ENCODE measurements at places on chromosomes 2 and 18.

DNA sequence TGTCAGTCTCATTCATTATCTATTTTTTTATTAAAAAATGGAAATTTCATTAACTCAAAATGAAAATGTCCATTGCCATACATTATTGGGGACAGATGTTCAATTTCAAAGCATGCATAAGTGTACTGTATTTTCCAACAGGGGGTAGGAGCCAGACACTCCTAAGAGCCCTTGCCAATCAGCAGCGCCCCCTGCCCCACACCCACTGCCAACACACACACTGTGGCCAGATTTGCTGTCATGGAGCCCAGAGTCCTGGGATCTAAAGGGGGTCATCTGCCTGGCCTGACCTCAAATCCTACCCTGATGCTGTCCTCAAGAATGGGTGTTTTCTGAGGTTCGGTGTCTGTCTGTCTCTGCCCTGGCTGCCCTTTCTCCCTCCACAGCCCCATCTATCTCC is 162.2 kb upstream of the TWIST2 start:
- no peak for DNase-seq

GRCh38 chr18:68694316-68694715 is 20.6 kb downstream of the TMX3 start:
- no peak for DNase-seq

DNA sequence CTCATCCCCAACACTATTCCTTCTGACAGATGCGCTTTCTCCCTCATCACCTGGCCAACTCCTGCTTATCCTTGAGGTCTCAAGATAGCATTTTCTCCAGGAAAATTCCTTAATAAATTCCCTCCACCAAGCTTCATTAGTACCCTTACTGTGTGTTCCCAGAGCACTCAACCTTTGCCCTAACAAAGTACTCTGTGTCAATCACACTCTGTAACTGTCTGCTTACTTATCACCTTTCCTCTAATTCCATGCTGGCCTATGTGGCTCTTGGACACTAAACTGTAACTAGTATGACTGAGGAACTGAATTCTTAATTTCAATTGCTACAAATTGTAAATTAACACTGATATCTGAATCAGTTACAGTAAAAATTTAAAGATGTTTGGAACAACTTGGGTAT is 17.9 kb upstream of the NEUROD1 start:
- DNase-seq: no peak

GRCh38 chr2:46175419-46175818 is 121.8 kb upstream of the EPAS1 start:
- DNase-seq: no peak

GRCh38 chr2:28613633-28614501 is 118.0 kb downstream of the PLB1 start:
- DNase-seq: no peak

DNA sequence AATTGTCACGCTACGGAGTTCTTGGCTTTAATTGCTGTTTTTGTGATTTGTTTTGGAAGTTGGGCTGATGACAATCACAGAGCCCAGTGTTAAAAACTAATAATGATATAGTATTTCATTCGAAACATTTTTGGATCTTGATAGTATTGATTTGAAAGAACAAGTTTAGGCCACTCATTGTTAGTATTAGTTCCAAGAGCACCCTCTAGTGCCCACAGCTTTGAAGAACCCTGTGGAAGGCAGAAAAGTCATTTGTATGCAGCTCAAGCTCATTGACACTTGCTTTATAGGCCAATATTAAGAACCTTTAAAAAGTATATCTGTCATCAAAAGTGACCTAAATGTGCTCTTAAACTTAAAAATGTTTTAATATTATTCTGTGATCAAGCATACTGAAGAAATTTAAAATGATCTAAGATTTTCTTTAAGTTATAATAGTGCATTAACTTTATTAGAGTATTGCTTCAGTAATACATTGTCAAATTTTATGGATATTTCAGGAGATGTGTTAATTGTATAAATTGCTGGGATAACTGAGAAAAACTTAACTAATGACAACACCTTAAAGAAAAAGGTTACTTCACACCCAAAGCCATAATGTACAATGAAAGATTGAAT is 191.0 kb downstream of the GRB14 start:
- no peak for DNase-seq

GRCh38 chr2:72981536-72981935 is 64.2 kb downstream of the EMX1 start:
- no peak for DNase-seq

DNA sequence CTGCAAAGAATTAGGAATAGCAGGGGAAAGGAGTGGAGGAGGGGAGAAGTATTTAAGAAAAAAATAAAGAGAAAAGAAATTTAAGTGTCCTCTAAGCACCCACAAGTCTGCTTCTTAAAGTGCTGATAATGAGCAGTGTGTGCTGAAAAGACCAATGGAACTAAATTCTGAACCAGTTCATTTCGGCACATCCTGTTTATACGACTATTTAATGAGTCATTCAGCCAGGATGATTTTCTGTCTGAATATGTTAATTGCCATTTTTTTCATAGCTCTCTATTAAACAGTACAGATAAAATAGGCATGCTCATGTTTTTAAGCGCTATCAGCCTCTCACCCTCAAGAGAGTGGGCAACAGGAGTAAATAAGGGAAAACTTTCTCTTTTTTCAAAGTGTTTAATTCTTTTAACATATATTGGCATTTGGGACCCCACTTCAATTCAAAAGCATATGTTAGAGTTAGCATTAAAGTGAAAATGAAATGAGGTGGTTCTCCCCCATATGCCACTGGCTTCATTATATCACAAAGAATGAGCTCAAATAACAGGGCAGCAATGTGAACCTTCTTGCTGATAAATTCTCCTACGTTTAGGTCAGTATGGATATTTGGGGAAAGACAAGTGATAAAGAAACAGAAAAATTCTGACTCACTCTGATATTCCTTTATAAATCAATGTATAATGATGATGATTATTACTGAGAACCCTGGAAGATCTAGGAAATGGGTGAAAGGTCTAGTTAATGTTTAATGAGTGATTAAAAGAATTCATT is 87.5 kb downstream of the TCF4 start:
- no peak for DNase-seq

GRCh38 chr2:60548845-60549237 is 4.6 kb downstream of the BCL11A start:
- DNase-seq: no peak

DNA sequence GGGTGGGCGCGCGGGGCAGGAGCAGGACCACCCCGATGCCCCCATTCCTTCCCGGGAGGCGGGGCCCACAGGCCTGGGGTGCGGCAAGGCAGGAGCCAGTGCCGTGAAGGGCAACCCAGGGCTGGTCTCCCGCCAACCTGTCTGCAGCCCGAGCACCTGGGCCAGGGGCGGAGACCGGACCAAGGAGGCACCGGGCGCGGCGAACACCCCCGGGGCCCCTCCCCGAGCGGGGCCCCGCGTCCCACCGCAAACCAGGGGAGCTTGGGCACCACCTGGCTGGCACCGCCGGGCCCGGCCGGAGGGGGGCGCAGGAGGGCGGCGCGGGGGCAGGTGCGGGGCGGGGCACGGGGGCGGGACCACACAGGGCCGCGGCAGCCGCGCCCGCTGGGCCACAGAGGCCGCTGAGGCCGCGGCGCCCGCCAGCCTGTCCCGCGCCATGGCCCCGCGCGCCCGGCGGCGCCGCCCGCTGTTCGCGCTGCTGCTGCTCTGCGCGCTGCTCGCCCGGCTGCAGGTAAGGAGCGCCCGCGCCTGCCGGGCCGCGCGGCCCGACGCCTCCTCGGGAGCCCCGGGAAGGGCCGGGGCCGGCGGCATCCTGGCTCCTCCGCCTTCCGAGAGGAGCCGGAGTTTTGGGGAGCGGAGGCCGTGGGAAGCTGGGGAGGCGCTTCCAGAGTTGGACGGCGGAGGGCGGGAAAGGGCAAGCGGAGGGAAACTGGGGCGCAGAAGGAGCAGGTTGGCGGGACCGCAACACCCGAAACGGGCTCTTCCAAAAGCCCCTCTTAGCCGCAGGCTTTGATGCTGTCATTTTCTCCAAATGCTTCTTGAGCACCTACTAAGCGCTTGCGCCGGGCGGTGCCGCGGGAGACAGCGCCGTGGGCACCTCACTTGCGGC is at the start of gene TNFRSF11A:
TNFRSF11A (plus strand) TSS at position 394 of the 889 bp plus-strand sequence; CDS start at position 437, 43 bp downstream.
- peak; percentile 22 for DNase-seq

GRCh38 chr2:1750933-1751766 is 6.8 kb upstream of the PXDN start:
- DNase-seq: no peak

Measured in stimulated activated CD4-positive, alpha-beta T cell treated with anti-CD3 and anti-CD28 coated beads, TNF-alpha, amount 100 ng/mL, for 1 hour (primary cell).